ENCODE measurements at places on chromosomes 6 and 20.
A peak's percentile ranks its signal among the peaks of the same experiment; 100 is the strongest.

DNA sequence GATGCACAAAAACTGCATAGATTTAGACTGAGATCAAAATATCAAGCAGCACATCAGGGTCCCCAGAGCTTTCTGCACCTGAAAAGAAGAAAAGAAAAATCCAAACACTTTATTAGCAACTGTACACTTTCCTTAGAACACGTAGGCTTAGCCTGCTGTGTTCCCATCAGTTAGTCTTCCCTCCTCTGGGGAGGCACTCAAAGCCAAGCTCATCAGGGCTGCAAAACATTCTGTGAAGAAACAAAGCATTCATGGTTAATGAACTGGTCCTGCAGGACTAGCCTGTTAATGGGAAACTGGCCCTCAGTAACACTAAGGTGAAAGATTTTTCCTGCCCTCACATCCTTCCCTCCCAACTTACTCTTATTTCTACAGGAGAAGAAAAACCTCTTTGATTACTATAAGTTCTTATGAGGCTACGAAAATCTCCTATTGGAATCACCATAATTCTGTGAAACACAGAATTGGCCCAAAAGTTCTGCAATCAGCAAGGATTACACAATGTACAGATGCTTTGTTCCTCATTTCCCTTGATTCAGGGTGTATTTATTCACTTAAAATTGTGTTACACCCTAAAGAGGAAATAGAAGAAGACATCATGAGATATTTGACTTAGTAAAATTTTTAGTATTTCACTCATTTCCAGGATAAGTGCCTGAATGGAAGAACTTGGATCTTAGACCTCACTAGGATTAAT is 901.0 kb upstream of the MAP3K7 start:
- DNase-seq, result no peak

- no peak for DNase-seq
These were observed 172.0 kb downstream of the TBC1D7 start for GRCh38 chr6:13156381-13156780.

DNA sequence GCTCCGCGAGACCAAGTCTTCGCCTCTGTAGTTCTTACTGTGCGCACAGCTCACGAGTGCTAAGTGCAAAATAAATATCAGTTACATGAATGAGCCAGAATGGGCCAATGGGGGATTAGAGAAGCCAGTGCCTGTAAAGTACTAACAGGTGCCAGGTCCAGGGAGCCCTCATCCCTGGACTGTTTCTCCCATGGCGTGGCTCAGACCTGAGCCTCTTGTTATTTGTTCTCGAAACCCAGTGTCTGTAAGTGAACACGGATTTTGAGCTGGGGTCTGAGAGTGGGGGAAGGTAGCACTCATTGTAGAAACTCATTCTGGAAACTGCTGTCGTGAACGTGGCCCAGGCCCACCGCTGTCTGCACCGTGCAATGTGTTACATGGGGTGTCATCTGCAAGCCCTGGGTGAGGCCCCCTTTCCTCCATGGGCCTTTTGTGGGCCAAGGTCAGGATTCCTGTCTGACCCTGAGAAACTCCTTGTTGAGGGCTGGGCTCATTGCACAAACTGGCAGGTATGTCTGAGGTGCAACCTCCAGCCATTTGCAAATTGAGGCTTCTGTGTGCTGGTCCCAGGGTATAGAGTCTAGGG is 154.7 kb downstream of the SYCP2 start:
- no peak for DNase-seq

DNA sequence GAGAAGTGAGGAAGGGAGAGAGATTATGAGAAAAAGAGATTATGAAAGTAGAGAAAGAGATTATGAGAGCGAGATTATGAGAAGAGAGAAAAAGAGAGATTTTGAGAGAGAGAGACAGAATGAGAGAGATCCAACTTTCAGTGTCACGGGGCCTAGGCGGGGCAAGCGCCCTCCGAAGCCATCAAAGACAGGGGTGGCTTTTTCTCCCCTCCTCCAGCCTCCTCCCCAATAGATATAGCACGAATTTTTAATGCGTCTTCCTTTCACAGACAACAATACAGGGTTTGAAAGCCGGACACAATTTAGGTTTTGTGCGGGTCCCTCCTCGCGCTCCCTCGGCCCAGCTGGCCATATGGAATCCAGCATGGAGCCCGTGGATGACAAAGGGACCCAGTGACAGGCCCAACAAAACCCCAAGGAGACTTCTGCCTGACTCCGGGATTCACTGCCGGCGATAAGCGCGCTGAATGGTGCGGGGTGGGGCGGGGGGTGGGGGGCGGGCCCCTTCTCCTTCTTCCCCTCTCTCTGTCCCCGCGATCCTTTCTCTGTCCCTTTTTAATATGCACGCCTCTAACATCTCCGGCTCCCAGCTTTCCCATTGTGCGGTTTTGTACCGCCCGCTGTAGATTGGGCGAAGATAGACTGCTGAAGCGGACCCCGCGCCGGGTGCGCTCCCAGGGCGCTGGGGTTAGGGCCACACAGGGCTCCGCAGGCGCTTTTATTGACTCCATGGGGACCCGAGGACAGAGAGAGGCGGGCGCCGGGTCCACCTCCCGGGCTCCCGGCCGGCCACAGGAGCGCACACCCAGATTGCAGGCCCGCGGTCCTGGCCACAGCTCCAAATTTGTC is 5.4 kb downstream of the NKX2-2 start:
- DNase-seq, result no peak

DNA sequence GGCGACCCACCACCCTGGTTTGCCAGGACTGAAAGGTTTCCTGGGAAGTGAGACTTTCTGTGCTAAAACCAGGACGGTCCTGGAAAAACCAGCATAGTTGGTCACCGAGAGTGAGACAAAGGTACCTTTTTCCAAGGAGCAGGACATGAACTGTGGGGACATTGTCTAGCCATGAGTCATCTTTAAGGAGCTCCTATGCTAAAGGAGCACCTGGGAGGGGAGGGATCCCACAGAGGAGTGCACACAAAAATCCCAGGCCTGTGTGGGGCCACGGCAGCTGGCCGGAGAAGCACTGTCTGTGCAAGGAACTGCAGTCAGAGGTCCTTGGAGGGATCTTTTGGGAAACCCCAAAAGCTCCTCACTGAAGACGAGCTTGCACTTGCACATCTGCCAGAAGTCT is 109.1 kb upstream of the PLEKHG1 start:
- DNase-seq, result no peak

GRCh38 chr6:110098511-110099116 is 80.9 kb downstream of the WASF1 start:
- no peak for DNase-seq

GRCh38 chr6:122381494-122382265 is 17.8 kb upstream of the HSF2 start:
- DNase-seq, result peak; percentile 61

- no peak for DNase-seq
These were observed 133.5 kb downstream of the MAN1A1 start for GRCh38 chr6:119215885-119216590.

DNA sequence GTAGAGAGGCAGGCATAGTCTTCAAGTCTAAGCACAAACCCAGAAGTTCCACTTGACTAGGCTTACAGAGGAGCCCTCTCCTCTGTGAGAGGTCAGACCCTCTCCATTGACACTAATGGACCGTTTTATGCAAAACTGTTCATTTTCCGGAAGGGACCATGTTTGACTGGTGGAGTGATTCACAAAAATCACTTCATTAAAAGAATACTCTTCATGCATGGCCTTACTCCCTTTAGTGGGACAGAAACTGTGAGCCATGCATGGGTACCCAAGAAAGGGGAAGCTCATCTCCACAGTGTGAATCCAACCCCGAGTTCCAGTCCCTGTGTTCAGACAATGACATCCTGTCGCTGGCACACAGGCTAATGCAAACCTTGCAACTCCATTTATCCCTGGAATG is 63.2 kb downstream of the OLIG3 start:
- DNase-seq, result no peak

- DNase-seq, result no peak
These were observed 17.2 kb upstream of the MAP3K4 start for GRCh38 chr6:160974304-160974771.

DNA sequence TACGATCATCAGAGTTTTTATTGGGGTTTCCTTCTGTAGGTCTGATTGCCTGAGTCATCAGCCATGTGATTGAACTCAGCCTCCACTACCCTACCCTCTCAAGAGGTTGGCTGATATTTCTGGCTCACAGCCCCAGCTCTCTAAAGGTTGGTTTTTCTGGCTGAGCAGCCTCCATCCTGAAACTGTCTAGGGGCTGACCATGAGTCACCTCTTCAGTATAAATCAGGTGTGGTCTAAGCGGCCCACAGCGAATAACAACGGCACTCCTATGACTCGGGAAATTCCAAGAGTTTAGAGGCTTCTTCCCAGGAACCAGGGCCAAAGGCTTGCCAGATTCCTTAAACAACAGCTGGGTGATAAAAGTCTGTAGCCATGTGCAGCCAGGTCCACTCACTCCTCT is 115.5 kb downstream of the SOD2 start:
- no peak for DNase-seq

GRCh38 chr20:19347943-19348456 is 135.6 kb downstream of the SLC24A3 start:
- DNase-seq, result no peak

- no peak for DNase-seq
These were observed 80.2 kb downstream of the PREP start for GRCh38 chr6:105322499-105323225.

- no peak for DNase-seq
These were observed 1.3 kb downstream of the RRAGD start for GRCh38 chr6:89410788-89411144.

DNA sequence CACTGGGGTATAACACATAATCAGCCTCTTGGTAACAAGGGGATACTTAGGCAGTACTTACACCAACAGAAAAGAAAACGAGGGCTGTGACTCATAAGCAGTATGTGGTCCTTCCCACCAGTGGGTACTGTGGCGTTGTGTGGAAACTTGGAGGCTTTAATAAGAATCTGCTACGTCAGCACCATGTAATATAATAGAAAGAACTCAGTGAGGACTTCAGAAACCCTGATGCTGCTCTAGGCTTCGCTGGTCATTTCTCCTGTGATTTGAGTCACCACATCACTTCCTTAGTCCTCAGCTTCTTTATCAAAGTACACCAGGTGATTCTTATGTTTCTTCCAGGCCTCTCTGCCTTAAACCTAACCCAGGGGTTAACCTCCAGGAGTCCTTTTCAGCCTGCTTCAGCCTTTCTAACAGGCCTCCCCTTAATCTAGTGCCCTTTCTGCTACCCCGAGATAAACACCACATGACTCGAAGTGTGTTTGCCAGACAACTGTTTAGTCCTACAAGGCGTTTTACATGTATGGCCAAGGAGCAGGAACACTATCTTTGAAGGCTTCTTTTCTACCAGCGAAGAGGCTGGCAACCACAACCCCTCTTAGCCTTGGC is 68.5 kb downstream of the FYN start:
- DNase-seq, result peak; percentile 72

- DNase-seq, result no peak
These were observed 54.8 kb upstream of the CCDC167 start for GRCh38 chr6:37554480-37554819.

DNA sequence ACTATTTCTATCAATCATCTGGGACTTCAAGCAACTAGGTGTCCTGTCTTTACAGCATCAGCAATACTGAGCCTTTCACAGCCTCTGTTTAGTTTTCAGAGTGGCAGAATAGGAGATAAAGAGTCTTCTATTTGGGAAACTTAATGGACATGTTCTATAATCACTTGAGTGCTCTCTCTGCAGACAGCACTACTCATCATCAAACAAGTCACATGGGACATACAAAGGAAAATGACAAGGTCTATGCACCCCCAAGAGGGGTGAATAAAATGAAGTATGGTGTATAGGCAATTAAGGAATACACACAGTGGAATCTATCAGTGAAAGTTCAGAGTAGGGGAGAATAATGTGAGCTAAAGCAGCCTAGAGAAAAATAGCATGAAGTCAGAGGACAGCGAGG is 237.8 kb upstream of the THEMIS start:
- no peak for DNase-seq

GRCh38 chr20:40891351-40891750 is 137.3 kb upstream of the TOP1 start:
- no peak for DNase-seq

GRCh38 chr6:95325916-95326315 is 251.4 kb upstream of the MANEA start:
- DNase-seq, result no peak

GRCh38 chr6:42403831-42404230 is 47.9 kb downstream of the TRERF1 start:
- DNase-seq, result no peak

- no peak for DNase-seq
These were observed 532.6 kb upstream of the JARID2 start for GRCh38 chr6:14713008-14713960.

GRCh38 chr6:170095273-170095981 is 195.5 kb downstream of the DLL1 start:
- DNase-seq, result no peak

DNA sequence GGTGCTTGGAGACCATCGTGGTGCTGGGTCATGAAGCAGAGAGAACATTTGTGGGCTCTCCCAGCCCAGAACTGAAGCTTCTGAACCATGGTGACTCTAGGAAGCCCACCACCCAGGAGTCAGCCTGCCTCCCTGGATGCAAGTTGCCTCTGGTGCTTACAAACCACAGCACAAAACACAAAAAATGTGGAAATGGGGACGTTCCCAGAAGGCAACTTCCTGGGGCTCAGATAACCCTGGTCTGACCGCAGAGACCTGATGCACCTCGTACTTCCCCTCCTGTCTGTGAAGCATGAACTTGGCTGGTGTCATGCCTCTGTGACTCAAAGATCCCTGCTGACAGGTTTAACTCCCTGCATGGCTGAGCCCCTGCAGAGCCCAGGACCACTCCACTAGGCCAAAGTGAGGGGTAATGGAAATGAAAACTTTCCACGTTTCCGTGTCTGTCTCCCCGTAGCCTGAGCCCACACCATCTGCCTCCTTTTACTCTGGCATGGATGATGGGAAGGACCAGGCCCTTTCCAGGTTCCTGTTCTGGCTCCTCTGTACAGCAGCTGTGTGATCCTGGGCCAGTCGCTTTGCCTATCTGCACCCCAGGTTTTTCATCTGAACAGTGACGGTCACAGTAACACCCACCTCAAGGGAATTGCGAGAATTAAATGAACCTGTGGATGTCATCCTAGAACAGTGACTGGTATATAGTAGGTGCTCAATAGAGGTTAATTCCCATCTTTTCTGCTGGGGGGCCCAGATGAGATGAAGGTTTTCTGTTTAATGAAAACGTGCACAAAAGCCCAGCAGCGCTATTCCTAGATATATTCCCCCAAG is 57.7 kb downstream of the PPP1R16B start:
- DNase-seq, result peak; percentile 61

DNA sequence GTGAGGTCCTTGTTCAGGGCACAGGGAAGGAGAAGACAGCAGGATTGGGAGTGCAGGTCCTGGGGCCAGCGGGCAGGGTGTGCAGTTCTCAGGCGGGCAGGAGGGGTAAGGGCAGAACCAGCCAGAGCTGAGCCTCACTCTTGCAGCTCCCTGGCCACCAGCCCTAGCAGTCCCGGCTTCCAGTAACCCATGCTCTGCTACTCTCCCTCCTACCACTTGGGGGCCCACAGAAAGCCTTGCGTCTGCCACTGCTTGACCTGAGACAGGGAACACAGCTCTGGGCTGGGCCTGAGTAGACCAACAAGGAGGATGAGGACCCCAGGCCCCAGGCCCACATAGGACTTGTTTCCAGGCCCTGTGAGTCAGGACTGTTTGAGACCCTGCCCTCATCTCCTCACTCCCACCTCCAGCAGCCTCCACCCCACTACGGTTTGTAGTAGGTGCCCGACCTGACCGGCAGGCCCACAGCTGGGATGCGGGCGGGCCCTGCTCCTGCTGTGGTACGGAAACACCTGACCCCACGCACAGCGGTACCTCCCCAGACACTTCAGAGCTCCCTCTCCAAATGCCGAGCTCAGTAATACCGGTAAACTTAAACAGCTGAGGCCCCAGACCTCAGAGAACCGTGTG is 39.2 kb downstream of the KCNK5 start:
- no peak for DNase-seq

- DNase-seq, result no peak
These were observed 93.5 kb downstream of the CDC5L start for GRCh38 chr6:44481056-44481455.
